ENCODE measurements at places on chromosomes 7 and 10.
A peak's percentile ranks its signal among the peaks of the same experiment; 100 is the strongest.

- DNase-seq = no peak
Observed at GRCh38 chr10:3465406-3465891, 292.9 kb upstream of the PITRM1 start.

DNA sequence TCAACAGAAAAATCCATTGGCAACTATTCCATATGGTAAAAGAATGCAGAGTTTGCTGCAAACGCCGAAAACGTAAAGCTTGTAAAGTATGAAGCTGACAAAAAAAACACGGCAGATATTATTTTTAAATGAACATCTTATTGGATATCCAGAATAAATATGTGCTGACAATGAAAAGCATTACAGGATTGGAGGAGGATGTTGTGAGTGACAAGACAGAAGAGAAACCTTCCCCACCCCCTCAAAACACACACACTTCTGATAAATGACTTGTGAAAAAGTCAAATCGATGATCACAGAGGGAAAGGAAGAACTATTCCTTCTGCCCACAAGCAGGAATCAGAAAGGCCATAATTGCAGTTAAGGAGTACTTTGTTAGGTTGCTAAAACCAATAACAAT is 14.6 kb downstream of the FAM131B start:
- no peak for DNase-seq

DNA sequence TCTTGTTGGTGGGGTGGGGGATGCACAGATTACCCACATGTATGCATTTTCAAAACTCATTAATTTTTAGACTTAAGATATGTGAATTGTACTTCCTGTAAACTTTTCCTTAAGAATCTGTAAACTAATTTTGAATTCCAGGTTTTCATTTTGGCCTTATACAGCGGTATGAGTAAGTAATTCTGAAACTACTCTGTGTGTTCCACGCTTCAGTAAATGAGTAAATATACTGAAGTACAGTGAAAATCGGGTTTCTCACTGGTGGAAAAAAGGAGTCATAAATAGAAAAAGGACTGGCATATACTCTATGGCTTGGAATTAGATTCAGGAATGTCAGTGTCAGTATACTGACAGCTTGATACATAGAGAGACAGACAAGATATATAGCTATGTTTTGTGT is 72.8 kb downstream of the CTTNBP2 start:
- no peak for DNase-seq

DNA sequence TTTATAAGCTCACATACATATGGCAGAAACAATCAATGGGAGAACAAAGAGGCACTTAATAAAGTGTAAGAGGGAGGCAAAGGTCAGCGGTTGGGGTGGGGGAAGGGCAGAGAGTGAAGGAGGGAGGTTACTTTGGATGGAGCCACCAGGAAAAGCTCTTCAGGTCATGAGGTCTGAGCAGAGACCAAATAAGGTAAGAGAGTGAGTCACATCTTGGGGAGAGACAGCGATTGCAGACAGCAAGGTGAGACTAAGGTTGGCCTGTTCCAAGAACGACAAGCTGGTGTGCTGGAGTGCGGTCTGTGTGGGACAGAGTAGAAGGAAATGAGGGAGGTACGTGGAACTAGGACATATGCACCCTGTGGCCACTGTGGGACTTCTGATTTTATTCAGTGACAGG is 74.3 kb upstream of the TOMM7 start:
- no peak for DNase-seq

GRCh38 chr10:97575127-97575668 is 2.6 kb downstream of the ANKRD2 start:
- no peak for DNase-seq

- DNase-seq = no peak
Observed at GRCh38 chr7:30986738-30987137, 23.0 kb downstream of the GHRHR start.

GRCh38 chr7:55156919-55157763 is 138.3 kb downstream of the EGFR start:
- DNase-seq = no peak

GRCh38 chr10:124632566-124632965 is 111.6 kb downstream of the FAM53B start:
- no peak for DNase-seq

GRCh38 chr7:7535691-7536090 is at the start of gene COL28A1:
Gene COL28A1 (minus strand): TSS chr7:7535873. CDS start chr7:7532875, 2,998 bp downstream.
- no peak for DNase-seq

DNA sequence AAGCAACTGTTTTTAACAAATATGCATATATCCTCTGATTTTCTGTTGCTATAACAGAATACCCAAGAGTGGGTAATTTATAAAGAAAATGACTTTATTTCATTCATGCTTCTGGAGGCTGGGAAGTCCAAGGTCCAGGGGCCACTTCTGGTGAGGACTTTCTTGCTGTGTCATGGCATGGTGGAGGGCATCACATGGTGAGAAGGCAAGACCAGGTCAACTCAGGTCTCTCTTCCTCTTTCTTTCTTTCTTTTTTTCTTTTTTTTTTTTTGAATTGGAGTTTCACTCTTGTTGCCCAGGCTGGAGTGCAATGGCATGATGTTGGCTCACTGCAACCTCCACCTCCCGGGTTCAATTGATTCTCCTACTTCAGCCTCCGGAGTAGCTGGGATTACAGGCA is 303.0 kb upstream of the C7orf33 start:
- DNase-seq = no peak

DNA sequence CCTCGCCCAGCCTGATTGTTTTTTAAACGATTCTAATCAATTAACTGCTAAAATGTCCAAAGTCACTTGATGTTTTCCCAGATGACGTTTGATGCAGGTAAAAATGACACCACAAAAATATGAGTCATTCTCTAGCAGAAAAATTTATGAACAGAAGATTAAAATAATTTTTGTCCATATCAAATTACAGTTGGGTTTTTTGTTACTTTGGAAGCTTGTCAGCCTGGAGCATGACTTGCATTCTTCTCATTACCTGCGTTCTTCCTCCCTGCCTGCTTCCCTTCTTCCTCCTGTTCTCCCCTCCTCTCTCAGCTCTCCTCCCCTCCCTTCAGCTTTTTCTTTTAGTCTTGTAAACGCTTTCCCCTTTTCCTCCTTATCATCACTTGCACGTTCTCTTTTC is 18.7 kb downstream of the IL15RA start:
- no peak for DNase-seq

- peak; percentile 23 for DNase-seq
Observed at GRCh38 chr7:42606193-42606905, 305.5 kb downstream of the C7orf25 start.

DNA sequence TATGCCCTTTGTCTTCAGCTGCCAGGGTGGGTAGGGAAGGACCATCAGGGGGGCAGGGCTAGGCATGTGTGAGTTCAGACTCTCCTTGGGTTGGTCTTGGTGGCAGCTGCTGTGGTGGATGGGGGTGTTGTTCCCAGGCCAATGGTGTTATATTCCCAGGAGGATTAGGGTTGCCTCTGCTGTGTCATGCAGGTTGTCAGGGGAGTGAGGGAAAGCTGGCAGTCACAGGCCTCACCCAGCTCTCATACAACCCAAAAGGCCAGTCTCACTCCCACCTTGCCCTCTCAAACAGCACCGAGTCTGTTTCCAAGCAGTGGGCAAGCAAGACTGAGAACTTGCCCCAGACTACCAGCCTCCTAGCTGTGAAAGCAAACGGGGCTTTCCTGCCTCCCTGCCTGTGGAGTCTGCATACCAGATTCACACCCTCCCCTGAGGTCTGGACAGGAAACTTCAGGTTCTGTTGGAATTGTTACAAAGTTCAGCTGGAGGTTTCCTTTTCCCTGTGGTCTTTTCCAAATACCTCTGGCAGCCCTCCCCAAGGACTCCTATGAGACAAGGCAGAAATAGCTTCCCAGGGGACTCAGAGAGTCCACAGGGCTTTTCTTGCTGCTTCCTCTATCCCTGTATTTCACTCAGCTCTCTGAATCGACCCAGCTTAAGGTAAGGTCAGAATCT is 1.4 kb downstream of the HYAL4 start:
- DNase-seq = peak; percentile 24

DNA sequence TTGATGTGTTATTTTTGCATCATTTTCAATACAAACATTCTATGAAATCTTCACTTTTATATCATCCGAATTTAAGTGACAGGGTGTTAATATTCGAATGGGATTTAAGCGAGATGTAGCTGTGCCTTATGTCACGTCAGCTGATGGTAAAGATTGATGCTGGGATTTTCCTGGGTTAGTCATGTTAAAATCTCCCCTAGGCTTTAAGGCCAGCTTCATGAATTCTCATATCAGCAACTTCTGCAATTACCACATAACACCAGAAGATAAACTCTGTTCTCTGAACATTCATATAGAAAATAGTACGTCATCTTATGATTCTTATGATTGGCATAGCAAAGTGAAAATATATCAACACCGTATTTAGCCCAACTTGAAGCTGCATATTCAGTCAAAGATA is 669.2 kb downstream of the PCDH15 start:
- DNase-seq = no peak

- peak; percentile 76 for DNase-seq
Observed at GRCh38 chr7:98354511-98355249, 46.2 kb downstream of the BAIAP2L1 start.

DNA sequence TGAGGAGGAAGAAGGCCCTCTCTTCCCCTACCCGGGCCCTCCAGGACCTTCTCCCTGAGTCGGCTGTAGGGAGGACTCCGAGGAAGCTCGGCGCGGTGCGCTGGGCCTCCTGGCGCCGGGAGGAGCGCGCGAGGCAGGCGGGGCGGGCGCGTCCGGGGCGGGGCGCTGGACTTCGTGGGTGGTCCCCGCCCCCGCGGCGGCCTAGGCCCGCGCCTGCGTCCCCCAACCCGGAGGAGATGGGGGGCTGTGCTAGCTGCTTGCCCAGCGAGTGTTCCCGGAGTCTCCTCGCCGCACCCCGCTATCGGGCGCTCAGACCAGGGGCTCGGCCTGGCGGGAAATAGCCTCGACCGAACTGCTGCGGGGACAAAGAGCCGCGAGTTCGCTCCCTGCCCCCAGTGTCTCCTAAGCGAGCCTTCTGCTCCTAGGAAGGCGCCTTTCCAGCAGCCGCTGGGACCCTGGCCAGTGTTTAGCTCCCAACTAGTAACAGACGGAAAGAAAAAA is 19.2 kb upstream of the SMO start:
- DNase-seq = no peak

DNA sequence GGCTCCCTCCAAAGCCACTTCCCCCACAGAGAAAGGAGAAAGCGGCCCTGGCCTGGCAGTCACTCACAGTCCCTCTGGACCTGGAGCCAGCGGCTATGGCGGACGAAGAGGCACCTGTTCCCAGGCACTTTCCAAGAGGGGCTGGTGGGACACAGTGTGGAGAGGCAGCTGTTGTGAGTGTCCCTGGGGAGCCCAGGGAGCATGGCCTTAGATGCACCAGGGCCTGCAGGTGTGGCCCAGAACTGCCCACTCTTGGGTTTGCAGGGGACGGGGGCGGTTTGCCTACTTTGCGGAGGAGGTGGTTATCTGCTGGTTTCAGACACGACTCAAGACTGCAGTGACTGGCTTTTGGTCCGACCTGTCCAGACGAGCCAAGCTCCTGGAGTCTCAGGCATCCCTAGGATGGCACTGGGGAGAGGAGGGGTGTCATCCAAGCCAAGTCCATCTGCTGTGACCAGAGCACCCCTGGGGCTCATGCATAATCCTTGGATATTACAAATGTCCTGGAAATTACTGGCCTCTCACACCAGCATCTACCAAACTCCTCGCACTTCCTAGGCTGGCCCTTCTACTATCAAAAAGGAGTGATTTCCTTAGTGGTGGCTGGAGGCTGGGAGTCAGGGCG is 18.4 kb downstream of the CTBP2 start:
- no peak for DNase-seq

DNA sequence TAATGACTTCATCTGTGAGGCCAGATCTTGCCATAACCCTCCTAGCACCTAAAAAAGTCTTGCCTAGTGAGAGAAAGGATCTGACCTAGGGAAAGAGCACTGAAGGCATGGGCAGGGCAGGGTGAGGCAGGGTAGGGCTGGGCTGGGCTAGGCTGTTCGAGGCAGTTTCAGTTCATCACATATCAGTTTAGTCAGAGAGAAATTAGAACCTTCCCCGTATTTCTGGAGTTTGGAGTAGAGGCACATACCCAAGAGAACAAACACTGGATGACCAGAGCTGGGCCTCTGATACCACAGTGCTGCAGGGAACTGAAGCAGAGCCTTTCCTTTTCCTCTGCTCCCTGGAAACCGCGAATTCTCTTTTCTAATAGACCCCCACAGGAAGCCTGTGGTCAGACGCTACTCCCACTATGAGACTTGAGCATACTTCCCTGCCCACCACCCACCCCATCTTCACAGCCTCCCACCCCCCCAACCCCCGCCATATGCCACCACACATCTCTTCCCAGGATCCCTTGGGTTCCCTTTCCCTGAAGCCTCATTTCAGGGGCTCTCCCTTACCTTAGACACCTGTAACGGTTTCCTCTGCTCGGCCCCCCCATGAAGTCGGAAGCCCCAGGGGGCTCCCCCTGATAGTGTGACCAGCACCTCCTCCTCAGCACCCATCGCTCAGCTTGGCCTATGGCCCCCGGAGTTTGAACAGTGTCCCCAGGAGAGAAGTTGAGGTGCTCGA is 406 bp downstream of the SYNPO2L start:
- DNase-seq = no peak

GRCh38 chr10:4006051-4006450 is 221.0 kb upstream of the KLF6 start:
- DNase-seq = no peak

- no peak for DNase-seq
Observed at GRCh38 chr7:19248681-19249080, 103.5 kb upstream of the FERD3L start.

- no peak for DNase-seq
Observed at GRCh38 chr10:93493162-93493561, 3.2 kb upstream of the CEP55 start.

GRCh38 chr10:7686351-7687171 is 16.6 kb upstream of the ITIH2 start:
- no peak for DNase-seq

DNA sequence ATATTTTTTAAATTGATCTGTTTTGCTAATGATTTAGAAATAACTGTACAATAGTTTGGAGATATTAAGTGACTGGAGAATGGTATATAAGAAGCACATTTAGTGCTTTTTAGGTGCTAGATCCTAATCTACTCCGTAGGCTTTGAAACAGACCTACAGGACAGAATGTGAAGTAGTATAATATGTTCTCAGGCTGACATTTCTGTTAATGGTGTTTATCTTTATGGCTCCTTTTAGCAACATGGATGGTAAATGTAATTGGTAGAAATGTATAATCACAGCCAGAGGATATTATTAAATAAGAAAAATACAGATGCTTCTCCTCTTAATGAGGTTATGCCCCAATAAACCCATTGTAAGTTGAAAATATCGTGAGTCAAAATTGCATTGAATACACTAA is 30.6 kb upstream of the CCDC7 start:
- DNase-seq = no peak

- DNase-seq = no peak
Observed at GRCh38 chr10:11144626-11145494, 127.2 kb downstream of the CELF2 start.
